ENCODE measurements at places on chromosomes 4 and X.

DNA sequence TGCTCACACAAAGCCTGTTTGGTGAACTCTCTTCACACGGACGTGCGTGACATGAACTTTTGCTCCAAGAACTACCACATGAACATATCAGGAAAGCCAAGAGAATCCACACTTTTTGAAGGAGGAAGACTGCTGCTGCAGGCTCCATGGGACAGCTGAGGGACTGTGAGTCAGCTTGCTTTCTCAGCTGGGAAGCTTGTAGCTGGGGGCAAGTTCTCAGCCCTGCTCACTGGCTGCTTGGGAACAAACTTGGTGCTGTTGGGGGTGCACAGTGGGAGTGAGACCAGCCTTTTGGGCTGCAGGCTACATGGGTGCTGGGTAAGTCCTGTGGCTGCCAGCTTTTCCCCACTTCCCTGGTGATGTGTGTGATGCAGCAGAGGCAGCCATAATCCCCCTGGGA lies 123.9 kb downstream of the ATP8A1 start:
- DNase-seq, result no peak

GRCh38 chr4:123976285-123976684 lies 579.7 kb downstream of the SPRY1 start:
- no peak for DNase-seq

DNA sequence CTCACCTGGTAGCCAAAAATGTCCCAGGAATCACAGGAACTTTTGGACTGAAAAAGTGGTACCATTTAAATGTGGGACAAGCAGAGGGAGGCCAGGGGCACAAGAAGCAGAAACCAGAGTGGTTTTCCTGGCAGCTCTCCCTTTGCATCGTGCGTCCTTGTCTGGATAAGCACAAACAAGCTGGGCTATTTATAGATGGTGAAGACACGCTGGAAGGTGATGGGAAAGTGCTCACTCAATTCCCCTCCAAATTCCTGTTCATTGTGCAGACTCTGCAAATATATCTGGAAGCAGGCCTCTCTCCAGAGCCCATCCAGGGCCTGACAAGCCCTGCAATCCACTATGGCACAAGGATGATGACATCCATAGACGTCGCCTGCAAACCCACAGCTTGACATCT lies 63.6 kb upstream of the MAP3K15 start:
- DNase-seq, result no peak

- no peak for DNase-seq
Measured at GRCh38 chr4:90349636-90350035, 222.4 kb downstream of the CCSER1 start.

- DNase-seq, result no peak
Measured at GRCh38 chr4:143252478-143252877, 67.8 kb downstream of the USP38 start.
